ENCODE measurements at places on chromosomes 3 and 15. TPM values are rescaled to one million over a fixed set of nuclear protein-coding genes. Genes with fewer than 3 reads are reported as not detected.

DNA sequence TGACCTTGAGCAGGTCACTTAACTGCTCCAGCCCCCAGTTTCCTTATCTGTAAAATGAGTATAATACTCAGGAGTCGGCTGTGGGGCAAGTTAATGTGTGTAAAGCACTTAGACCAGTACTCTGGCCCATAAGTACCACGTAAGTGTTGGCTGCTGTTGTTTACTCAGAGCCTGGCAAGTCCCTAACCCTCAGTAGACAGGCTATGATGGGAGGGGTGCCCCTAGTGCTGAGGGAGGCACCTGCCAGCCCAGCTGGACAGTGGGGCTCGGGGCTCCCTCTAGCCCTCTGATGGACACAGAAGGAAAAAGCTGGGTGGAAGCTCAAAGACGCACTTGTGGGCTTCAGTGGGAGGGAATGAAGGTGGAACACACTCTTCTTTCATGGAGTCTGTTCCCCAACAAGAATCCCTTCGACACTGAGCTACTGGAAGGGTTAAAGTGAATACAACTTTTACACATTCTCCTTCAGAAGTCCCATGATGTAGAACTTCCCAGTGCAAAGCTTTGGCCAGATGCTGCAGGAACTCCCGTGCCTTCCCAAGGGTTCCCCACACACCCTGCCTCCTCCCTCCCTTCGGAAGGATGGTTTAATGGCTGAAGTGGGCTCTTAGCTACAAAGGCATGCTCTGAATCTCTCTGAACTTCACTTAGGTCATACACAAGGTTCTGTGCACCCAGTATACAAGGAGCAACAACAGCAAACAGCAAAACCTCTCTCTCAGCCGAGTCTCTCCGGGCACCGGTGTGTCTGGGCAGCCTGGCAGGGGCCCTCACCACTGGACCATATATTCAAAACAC is 25.4 kb downstream of the TMEM44 start:
- DNase-seq, result peak; percentile 41

The CELSR3 gene
- 18.7 TPM for total RNA-seq

The CACNA2D2 gene
- total RNA-seq, result 5.9 TPM

GRCh38 chr15:79283252-79284048 is 928 bp downstream of the ANKRD34C start:
- peak; percentile 87 for DNase-seq

- DNase-seq, result peak; percentile 62
Observed at GRCh38 chr15:59632714-59633113, 21.1 kb downstream of the GCNT3 start.

- DNase-seq, result no peak
Observed at GRCh38 chr15:70428211-70428822, 330.6 kb upstream of the TLE3 start.

DNA sequence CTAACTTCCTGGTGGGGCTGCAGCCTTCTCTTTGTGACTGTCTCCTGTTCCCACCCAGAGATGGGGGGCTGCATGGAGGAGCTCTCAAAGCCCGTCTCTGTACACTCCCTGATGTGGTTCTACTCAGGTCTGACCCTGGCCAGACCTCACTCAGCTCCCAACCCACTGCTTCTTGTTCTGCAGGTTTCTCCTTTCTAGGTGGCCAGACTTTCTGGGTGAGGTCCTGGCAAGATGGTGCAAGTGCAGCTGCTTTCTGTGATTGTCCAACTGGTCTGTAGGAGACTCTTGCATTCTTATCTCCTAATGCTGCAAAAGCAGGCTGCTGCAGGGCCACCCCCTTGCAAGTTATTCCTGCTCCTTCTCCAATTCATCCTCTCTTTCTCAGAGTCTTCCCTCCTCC is 77.4 kb upstream of the XCR1 start:
- DNase-seq, result no peak

The TMC3 gene
- not detected for total RNA-seq

GRCh38 chr3:32597656-32598055 is 27.0 kb upstream of the DYNC1LI1 start:
- DNase-seq, result no peak

GRCh38 chr3:106819440-106819839 is 557.8 kb upstream of the CCDC54 start:
- DNase-seq, result no peak

- DNase-seq, result no peak
Observed at GRCh38 chr3:100047455-100048141, 66.7 kb downstream of the FILIP1L start.

- no peak for DNase-seq
Observed at GRCh38 chr3:49641292-49641691, 32.9 kb upstream of the APEH start.

GRCh38 chr15:89599021-89599420 is 23.8 kb downstream of the TICRR start:
- no peak for DNase-seq

DNA sequence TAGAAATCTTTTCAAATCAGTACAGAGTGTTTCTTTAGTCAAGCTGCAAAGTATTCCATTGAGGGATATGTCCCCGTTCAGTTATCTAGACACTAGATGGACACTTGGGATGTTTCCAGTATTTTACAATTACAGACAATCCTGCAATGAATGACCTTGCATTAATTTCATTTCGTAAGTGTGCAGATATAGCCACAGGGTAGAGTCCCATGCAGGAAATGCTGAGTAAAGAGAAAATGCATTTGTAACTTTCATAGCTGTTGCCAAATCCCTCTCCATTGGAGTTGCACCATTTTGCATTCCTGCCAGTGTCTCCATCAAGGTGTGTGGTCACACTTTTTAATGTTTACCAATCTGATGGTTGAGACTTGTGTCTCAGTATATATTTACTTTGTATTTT is 92.5 kb downstream of the LIPC start:
- no peak for DNase-seq

- no peak for DNase-seq
Observed at GRCh38 chr15:66966256-66966655, 99.1 kb upstream of the SMAD3 start.

GRCh38 chr15:40693904-40694687 is 878 bp upstream of the RAD51 start:
- no peak for DNase-seq

The SKOR1 gene
- total RNA-seq, result 0.11 TPM

The CPEB1 gene
- 4.0 TPM for total RNA-seq

DNA sequence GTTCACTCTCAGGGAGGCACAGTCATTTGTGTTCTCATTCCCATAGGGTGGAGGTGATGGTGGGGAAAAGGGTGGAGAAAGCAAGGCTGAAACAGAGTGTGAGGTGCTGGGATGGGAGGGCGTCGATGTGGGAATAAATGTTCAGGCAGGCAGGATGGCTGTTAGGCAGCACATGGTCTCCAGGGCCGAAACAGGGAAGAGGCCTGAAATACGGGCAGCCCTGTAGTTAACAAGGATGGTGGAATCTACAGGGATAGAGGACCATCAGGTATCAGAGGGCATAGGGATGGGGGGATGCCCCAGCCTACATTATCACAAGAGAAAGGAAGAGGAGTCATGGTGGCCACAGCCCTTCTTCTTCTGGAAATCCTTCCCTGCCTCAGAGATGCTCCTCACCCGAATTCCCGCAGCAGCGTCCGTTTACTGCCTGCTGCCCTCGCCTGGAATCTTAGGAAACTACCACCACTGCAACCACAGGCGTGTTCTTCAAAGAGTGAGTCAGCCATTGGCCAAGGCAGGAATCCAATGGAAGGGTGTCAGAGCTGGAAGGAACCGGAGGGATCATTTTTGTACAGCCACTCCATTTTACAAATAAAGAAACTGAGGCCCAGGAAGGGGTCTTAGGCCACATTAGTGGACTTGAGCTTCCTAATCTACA is 49.7 kb upstream of the POMGNT2 start:
- DNase-seq, result peak; percentile 65

DNA sequence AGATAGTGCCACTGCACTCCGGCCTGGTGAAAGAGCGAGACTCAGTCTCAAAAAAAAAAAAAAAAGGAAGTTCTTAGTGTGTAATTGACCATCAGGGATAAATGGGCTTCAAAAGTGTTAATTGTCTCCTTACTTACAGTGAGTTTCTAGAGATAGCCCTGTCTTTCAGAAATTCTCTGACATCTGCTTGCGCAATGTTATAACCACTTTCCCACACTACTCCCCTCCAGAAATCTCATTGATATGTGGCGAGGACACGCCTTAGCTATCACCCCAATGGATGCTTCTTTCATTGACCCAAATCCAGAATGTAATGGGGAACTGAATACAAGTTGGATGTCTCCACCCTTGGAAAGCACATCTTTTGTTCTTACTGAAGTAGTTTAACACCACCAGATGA is 70.9 kb downstream of the GMPS start:
- no peak for DNase-seq

DNA sequence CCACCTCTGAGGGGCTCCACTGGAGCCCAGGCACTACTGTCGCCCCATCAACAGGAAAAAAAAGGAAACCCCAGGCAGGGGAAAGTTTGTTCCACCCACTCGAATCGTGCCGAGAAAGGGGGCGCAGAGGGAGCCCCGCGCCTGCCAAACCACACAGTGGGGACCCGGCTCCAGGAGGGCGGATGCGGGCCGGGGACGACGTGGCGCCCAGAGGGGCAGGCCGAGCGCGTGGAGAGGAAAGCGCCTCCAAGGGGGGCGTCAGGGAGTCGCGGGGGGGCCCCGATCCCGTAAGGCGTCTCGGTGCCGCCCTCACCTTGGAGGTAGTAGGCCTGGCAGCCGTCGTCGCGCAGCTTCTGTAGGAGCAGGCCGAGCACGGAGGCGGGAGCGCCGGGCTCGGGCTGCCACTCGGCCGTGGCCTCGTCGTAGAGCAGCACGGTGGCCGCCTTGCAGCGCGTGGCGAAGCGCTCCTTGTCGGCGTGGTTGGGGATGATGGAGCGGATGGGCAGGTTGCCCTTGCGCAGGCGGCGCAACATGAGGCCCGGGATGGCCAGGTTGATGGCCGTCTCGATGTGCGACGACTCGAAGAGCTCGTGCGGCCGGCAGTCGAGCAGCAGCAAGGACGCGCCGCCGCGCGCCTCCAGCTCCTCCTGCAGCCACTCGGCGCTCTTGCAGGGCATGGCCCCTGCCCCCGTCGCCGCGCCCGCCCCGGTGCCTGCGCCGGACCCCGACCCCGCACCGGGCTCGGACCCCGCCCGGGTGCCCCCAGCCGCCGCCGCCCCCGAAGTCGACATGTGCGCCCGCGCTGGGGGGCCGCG is 627 bp downstream of the DUSP7 start:
- DNase-seq, result peak; percentile 88

The GPR87 gene
- not detected for total RNA-seq

DNA sequence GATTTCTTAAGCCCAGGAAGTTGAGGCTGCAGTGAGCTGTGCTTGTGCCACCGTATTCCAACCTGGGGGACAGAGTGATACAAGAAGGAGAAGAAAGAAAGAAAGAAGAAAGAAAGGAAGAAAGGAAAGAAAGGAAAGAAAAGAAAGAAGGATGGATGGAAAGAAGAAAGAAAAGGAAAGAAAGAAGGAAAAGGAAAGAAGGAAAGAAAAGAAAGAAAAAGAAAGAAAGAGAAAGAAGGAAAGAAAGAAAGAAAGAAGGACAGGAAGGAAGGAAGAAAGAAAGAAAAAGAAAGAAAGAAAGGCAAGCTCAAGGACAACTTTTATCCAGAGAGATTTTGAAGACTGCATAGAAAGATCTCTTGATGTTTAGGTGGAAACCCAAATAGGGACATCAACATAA is 120.7 kb downstream of the GMNC start:
- DNase-seq, result no peak

DNA sequence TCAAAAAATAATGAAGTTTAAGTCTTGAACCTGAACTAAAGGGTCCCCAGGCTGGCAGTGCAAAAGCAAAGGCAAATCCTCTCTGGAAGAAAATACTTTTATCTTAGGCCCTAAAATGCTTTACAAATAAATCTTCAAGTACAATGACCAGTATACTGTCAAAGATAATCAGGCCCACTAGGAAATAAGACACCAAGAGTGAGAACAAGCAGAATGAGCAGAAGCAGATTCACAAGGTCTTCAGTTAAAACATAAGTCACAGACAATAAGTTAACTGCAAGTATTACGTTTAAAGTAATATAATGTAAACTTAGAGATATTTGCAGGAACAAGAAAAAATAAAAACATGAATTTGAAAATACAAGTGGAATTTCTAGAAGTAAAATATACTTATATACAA is 42.2 kb upstream of the IGSF10 start:
- DNase-seq, result no peak

The IL20RB gene
- total RNA-seq, result 3.2 TPM

The CCR1 gene
- not detected for total RNA-seq

GRCh38 chr3:134355416-134355815 is 18.8 kb downstream of the AMOTL2 start:
- no peak for DNase-seq

GRCh38 chr3:175413926-175414325 is 554.8 kb downstream of the NAALADL2 start:
- no peak for DNase-seq

DNA sequence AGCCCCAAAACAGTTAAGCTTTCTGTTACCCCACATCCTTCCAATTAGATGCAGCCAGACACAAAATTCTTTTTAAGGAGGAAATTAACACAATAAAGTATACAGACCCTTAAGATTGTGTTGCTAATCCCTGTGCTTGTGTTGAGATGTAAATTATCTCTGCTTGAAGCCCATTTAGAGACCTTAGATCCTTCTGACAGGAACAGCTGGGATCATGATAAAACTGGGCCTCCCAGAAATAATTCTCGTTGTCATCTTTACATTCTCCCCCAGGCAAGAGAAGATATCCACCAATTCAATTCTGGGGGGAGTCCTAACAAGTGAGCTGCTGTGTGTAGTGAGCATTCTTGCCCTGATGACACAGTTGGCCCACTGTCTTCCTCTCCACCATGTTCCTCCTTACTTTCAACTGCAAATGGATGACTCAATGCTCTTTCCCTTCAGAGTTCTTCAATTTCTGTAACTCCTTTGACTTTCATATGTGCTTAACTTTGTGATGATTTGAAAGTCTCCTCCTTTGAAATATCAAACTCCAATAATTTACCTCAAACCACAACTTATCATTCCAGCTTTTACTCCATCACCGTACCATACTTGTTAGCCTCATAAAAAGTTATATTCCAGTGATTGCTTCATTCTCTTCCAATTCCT is 186.6 kb downstream of the RAP2B start:
- DNase-seq, result peak; percentile 17

DNA sequence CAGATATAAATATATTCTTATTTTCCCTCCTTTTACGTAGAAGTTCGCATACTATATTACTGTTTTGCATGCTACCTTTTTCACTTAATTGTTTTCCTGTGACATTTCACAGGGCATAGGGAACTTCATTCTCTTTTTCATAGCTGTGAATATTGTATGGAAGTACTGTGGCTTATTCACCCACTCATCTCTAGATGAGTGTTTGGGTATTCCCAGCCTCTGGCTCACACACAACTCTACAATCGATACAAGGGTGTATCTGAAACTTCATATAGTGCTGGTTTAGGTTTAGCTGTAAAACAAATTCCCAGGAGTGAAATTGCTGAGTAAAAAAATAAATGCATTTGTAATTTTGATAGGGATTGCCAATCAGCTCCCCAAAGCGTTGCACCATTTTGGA is 55.3 kb upstream of the MAGI1 start:
- no peak for DNase-seq

The KNG1 gene
- not detected for total RNA-seq

GRCh38 chr3:163812006-163812405 is 1266.3 kb downstream of the SI start:
- no peak for DNase-seq

The DNAH1 gene
- total RNA-seq, result 0.48 TPM
